ENCODE measurements at places on chromosomes 6 and 20. TPM values are rescaled to one million over a fixed set of nuclear protein-coding genes. Genes with fewer than 3 reads are reported as not detected.

GRCh38 chr6:95572098-95572497 lies 5.2 kb upstream of the MANEA start:
- peaks cover 5% of the 10 kb centered on the region for H3K36me3 ChIP-seq
- H3K27ac ChIP-seq = no peak overlapping the region
- H3K4me3 ChIP-seq = no peak overlapping the region
- H3K4me1 ChIP-seq = peaks cover 32% of the 10 kb centered on the region

GRCh38 chr6:17415321-17415720 lies 21.9 kb downstream of the CAP2 start:
- no peaks in the 10 kb centered on the region for H3K4me1 ChIP-seq
- peaks cover 2% of the 10 kb centered on the region for H3K27me3 ChIP-seq
- no peak overlapping the region for H3K4me3 ChIP-seq

- no peak for DNase-seq
- H3K4me3 ChIP-seq = no peak overlapping the region
- no peaks in the 10 kb centered on the region for H3K36me3 ChIP-seq
Measured at GRCh38 chr6:38483526-38483925, 156.2 kb downstream of the BTBD9 start.

DNA sequence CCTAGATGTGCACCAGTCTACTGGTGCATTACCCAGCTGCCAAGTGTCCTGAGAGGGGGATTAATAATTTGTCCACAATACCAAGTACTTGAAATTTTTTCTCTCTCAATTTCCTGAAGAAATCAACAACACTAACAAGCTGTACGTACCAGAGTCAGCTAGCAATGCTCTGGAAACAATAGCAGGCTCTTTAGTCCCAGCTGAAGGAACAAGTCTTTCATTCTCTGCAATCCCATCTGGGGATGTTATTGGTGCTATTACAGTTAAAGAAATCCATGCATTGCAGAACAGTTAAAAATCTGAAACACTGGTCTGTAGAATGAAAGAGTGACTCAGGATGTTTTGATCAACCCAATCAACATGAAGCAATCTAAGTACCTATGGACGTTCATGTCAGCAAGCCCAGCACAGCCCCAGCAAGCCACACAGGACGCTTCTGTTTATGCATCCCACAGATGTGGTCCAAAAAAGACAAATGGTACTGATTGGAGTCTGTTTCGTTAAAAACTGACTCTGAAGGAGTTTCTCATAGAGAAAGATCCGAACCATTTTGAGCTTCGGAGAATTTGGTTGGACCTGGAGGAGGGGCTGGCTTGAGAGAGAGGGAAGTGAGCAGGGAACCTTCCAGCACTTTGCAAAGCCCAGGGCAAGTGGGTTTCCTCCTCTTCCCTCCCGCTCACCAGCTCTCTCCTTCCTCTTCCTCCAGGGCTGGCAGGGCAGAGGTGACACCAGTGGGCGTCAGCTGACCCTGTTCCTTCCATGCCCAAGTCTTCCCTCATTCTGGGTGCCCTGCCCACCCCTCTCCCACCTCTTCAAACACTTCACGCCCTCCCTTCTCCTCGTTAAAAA lies 11.9 kb downstream of the PRR18 start:
- H3K4me3 ChIP-seq = no peak overlapping the region
- peaks cover 28% of the 10 kb centered on the region for H3K27me3 ChIP-seq
- no peak for DNase-seq
- H3K27ac ChIP-seq = no peak overlapping the region

DNA sequence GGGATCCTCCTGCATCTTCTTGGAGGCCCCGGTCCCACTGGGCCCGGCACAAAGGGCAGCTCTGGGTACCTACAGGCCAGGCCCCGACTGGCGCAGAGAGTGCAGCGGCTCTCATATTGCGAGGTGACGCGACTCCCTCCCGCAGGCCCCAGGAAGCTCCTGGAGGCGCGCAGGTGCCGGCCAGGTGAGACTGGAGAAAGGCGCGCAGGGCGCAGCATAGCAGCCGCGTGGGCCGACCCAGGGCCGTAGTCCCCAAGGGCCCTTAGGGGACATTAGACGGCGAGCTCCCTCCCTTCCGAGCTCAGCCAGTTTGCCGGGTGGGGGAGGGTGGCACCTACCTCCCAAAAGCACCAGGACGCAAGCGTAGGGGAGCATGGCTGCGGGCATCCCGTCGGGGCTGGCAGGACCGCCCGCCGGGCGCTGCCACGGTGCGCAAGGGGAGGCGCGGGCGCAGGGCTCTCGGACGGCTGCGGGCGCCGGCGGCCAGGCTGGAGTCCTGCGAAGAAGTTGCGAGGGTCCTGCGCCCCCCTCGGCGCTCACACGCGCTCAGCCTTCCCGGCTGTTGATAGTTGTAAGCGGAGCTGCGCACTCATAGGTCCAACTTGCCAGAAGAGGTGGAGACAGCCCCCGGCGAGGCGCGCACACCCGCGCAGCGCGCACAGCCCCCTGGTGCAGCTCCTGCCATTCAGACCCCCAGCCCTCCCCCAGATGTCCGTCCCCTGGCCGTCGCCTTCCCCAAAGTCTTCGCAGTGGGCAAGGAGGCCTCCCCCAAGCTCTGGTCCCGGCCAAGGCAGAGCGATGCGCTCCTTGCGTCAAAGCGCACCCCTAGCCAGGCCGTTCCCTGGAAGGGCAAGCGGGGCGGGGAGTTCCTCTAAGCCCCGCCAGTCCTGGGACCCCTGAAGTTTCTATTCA lies 622 bp downstream of the APCDD1L start:
- DNase-seq = no peak
- no peaks in the 10 kb centered on the region for H3K36me3 ChIP-seq
- H3K27me3 ChIP-seq = peaks cover 39% of the 10 kb centered on the region
- H3K27ac ChIP-seq = no peak overlapping the region
- H3K4me3 ChIP-seq = no peak overlapping the region

DNA sequence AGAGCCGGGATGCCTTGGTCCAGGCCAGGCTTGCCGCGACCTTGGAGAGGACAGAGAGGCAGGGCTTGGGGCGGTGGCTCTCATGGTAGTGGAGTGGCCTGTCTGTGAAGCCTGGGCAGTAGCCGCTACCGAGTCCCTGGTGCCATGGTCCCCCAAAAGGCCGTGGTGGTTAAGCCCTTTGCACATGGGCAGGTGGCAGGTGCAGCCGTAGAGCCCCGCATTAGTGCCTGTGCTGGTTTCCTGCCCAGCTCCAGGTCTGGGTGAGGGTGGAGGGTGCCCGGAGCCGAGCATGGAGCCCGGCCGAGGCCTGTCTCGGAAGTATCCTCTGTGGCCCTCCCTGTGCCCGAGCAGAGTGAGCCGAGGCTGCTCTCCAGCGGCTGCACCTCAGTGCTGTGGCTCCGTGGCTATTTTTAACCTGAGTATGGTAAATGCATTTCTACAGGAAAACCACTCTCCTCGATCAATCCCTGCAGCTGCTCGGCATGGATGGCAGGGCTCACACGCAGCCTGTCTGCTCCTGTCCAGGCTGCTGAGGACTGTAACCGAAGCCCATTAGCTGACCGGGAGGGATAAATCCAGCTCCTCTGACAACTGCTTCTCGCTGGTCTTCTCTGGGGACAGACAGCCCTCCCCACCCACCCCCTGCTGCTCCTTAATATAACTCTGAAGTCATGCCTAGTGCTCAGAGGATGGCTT lies 36.3 kb upstream of the GATA5 start:
- peak; percentile 66 for DNase-seq
- peaks cover 12% of the 10 kb centered on the region for H3K27me3 ChIP-seq
- no peak overlapping the region for H3K27ac ChIP-seq
- H3K36me3 ChIP-seq = no peaks in the 10 kb centered on the region

Gene HLA-DOA
- total RNA-seq = 0.38 TPM

Gene SLC13A3
- not detected for total RNA-seq

- no peak for DNase-seq
- peaks cover 35% of the 10 kb centered on the region for H3K36me3 ChIP-seq
- H3K27ac ChIP-seq = peak overlapping the region; percentile 94
- peaks cover 53% of the 10 kb centered on the region for H3K4me1 ChIP-seq
Measured at GRCh38 chr6:119348748-119349360, 707 bp downstream of the MAN1A1 start.

DNA sequence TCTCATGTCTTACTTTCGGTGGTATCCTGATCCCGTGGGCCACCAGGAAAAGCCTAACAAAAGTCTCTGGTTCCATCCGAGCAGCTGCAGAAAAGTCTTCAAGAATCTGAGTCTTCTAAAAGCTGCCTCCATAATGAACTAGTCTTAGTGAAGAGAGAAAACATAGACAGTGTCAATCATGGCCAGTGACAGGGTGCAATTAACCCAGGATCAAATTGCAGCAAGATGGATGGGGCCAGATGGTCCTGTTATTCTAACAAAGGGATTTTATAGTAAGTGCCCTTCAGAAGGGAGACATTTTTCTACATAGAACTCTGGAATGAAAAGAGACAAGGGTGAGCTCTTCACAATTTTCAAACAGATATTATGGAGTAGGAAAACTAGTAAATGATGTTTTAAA lies 281.6 kb upstream of the ZFP64 start:
- H3K27ac ChIP-seq = no peak overlapping the region
- H3K4me3 ChIP-seq = no peak overlapping the region
- no peak for DNase-seq
- H3K36me3 ChIP-seq = no peaks in the 10 kb centered on the region
- H3K4me1 ChIP-seq = no peaks in the 10 kb centered on the region

Gene PDE7B
- total RNA-seq = 16.0 TPM

- H3K27me3 ChIP-seq = no peaks in the 10 kb centered on the region
- no peak overlapping the region for H3K4me3 ChIP-seq
- no peak overlapping the region for H3K27ac ChIP-seq
- H3K4me1 ChIP-seq = no peaks in the 10 kb centered on the region
- DNase-seq = no peak
Measured at GRCh38 chr6:6952484-6952883, 155.3 kb upstream of the RREB1 start.

Gene PLCB1
- 1.9 TPM for total RNA-seq

- DNase-seq = no peak
- no peak overlapping the region for H3K27ac ChIP-seq
- H3K36me3 ChIP-seq = peaks cover 46% of the 10 kb centered on the region
Measured at GRCh38 chr6:111015389-111016124, 33.7 kb downstream of the RPF2 start.

Gene DCDC2
- total RNA-seq = not detected

Gene PLEKHG1
- total RNA-seq = 0.47 TPM

- DNase-seq = no peak
- H3K27me3 ChIP-seq = no peaks in the 10 kb centered on the region
- H3K27ac ChIP-seq = no peak overlapping the region
- peaks cover 5% of the 10 kb centered on the region for H3K36me3 ChIP-seq
Measured at GRCh38 chr6:134936476-134936875, 13.4 kb downstream of the ALDH8A1 start.

DNA sequence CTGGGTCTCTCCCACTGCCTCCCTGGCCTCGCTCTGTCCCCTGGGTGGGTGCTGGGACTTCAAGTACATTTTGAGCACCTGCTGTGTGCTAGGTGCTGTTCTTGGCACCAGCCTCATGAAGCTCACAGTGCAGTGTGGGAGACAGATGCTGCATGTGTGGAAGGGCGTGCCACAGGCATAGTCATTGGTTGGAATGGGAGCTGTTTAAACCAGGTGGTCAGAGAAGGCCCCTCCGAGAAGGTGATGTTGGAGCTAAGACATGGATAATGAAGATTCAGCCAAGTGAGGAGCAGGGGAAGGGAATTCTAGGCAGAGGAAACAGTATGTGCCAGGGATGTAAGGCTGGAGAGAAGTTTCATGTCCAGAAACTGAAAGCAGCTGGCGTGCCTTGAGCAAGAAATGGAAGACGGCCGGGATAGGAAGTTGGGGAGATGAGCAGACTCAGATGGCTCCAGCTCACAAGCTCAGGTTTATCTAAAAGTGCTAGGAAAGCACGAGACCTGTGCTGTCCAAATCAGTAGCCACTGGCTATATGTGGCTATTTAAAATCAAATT lies 9.9 kb downstream of the LPIN3 start:
- H3K36me3 ChIP-seq = no peaks in the 10 kb centered on the region
- no peak overlapping the region for H3K27ac ChIP-seq
- no peak overlapping the region for H3K4me3 ChIP-seq
- H3K4me1 ChIP-seq = no peaks in the 10 kb centered on the region

DNA sequence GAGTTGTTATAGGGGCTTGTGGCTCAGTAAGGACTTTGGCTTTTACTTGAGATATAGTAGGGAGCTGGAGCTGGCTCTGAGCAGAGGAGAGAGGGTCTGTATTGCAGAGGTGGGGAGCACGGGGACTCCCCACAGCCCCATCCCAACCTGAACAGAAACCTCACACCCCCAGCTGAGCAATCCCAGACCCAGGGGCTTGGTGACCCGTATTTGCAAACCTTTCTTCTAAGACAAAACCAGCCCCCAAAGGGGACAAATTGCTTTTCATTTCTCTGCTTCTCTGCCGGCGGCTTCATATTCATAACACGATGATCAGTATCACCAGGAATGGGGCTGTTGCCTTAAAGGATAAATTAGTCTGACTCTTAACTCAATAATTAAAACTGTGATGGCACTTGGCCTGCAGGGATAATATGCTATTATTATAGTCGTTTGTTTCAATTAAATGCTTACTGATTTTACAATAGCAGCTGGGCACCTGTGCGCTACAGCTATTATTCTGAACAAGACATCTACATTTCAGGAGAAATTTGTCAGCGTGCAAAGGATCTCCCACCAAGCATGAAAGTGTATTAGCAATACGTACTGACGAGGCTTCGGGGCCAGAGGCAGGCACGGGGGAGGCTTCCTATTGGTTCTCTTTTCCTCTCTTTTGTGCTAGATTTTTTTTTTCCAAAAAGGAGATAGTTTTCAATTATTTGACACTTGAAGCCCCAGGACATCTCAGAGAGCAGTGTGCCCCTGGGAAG lies 118.1 kb downstream of the TOX2 start:
- peaks cover 40% of the 10 kb centered on the region for H3K27me3 ChIP-seq
- DNase-seq = no peak
- H3K4me3 ChIP-seq = no peak overlapping the region
- H3K4me1 ChIP-seq = peaks cover 55% of the 10 kb centered on the region
- H3K27ac ChIP-seq = no peak overlapping the region

DNA sequence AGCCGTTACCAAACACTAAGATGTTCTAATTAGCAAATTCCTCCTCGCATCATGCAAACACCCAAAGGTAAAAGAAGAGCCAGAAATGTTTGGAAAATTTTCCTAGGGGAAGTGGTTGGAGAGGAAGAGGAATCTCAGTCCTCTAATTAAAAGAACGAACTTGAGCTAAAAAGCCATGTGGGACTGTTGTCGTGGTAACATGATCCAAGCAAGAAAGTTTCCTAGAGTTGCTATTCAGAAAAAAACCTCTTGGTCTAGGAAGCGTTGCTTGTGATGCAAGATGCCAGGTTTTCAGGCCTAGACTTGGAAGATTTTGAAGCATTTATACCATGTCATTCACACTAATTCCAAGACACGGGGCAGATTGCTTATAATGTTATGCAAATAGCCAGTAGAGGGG lies 106.8 kb upstream of the DOK5 start:
- H3K27me3 ChIP-seq = peaks cover 2% of the 10 kb centered on the region
- no peaks in the 10 kb centered on the region for H3K36me3 ChIP-seq
- H3K27ac ChIP-seq = no peak overlapping the region
- H3K4me1 ChIP-seq = peaks cover 4% of the 10 kb centered on the region
- no peak for DNase-seq

DNA sequence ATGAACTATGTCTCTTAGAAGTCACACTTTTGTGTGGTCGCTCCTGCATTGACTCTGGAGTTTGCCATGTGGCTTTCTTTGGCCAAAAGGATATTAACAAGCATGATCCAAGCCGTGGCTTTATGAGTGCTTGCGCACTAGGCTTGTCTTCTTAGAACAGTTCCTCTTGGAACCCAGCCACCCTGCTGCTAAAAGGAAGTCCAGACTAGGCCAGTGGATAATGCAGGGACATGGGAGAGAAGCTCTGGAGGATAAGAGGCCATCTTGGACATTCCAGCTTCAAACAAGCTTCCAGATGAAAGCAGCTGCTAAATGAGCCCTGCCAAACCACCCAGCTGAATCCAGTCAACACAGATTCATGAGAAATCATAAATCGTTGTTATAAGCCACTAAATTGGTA lies 346.4 kb downstream of the CDC5L start:
- no peak overlapping the region for H3K27ac ChIP-seq
- DNase-seq = no peak
- no peaks in the 10 kb centered on the region for H3K36me3 ChIP-seq
- peaks cover 6% of the 10 kb centered on the region for H3K4me1 ChIP-seq

Gene FRK
- total RNA-seq = not detected

Data from activated CD4-positive, alpha-beta T cell treated with anti-CD3 and anti-CD28 coated beads, Interleukin-2, amount 10 ng/mL, durations not matched to agents 24 days and 14 days (primary cell).